Activated naive CD4-positive, alpha-beta T cell (primary cell): ENCODE measurements at places on chromosomes 5 and 9.

DNA sequence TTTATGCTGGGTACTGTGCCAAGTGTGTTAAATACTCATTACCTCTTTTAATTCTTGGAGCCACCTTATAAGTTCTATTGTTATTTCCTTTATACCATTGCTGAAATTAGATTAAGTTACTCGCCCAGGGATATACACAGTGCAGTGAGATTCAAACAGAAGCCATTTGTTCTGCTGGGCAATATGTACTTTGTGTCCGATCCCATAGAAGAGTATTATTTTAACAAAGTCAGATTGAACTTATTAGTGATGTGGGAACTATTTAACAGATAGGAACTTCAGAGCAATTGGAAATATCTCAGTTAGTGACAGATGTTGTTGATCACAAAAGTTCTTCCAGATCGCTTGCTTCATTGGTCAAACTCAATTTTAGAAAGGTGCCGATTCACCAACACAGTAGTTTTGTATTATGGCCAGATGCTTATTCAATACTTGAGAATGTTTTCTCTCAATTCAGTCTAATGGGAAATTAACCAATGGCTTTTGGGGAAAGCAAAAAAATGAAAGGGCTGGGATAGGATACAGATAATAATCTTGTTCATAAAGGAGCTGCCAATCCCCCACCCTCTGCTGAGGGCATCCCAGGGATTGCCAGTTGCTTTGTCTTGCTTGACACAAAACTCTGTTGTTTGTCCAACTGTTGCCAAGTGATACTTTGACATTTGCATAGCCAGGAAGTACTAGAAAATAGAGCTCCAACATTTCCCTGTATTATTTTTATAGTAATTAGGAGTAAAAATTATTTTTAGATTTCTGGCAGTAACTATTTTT is 94.8 kb upstream of the SEMA6A start:
- no peak for DNase-seq

DNA sequence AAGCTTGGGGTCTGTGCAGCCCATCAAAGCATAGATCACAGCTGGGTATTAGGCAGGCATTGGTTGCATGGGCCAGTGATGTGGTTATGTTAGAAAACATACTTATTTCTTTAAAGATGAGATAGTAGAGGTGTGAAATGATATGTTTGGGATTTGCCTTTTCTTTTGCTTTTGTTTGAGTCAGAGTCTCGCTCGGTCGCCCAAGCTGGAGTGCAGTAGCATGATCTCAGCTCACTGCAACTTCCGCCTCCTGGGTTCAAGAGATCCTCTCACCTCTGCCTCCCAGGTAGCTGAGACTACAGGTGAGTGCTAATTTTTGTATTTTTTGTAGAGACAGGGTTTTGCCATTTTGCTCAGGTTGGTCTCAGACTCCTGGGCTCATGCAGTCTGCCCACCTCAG is 84.8 kb downstream of the PDE6A start:
- no peak for DNase-seq

DNA sequence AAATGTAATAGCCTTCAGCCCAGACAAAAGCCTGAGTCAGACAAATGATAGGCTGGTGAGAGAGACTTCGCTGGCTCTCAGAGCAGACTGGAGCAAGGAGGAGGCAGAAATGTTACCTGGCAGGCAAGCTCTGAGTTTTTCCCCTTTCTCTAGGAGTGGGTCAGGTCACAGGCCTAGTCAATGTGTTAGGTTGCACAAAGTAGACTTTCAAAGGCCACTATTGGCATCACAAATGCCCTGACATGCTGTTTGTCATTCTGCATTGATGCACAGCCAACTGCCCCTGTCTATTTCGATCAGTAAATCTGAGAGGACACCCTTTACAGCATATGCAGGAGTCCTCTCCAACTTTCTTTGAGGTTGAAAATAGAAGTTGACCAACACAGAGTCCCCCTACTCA is 15.5 kb upstream of the C1QTNF3 start:
- DNase-seq = no peak

DNA sequence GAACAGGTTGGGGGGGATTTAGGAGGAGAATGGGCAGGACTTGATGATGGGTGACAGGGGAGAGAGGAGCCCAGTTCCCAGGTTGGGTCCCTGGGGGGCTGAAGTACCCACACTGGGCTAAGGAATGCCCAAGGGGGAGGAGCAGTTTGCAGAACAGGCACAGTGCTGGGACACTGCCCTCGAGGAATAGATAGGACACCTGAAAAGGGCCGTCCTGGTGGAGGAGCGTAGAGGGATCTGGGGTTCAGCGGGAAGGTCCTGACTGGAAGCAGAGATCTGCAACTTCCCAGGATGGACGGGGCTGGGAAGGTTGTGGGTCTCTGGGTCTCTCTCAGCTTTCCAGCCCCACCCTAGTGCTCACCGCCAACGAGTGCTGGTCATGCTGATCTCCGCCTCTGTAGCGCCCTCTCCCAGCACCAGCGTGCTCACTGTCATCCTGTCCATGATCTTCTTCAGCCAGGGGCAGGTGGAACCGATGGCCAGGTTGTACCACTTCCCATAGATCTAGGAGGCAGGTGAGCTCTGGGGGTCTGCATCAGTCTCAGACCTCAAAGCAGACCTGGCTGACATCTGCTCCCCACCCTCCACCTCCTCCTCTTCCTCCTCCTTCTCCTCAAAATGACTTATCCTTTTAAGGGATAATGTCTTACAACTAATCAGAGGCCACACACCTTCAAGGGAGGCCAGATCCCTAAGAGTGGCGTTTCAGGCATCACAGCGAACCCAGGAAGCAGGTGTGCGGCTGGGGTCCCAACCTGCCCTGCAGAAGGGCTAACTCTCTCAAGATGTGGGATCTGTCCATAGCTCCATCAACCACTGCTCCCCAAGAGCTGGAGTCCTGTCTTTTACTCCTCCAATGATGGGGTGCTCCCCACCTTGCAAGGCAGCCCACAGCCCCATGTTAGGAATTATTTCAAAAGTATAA is 1.6 kb downstream of the AMBP start:
- DNase-seq = no peak

DNA sequence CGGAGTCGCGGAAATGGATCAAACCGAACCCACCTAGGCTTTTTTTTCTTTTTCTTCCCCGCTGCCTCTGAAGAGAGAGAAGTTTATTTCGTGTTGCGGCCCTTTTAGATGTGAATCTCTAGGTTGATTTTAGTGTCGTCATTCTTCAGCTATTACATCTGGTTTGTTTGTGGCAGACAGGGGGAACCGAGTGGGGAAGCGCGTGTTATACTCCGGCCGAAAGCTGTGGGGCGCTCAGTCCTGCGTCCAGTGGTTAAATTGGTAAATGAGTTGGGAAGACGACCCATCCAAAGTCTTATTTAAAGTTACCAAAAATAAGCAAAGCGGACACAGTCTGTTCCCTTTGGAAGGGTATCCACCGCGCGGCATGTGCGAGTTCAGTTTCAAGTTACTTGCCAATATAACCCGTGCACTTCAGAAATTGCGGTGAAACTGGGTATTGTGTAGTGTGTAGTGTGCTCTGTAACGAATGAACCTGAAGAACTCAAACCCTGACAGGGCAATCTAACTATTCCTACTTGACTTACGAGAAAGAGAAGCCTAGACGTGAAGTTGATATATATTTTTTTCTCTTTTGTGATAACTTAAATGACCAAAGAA is 1.3 kb downstream of the MAN2A1 start:
- no peak for DNase-seq

GRCh38 chr5:144084971-144085370 is 85.5 kb downstream of the YIPF5 start:
- no peak for DNase-seq
